ENCODE measurements at places on chromosomes 4 and X. TPM values are rescaled to one million over a fixed set of nuclear protein-coding genes. Genes with fewer than 3 reads are reported as not detected.

GRCh38 chr4:118171381-118171780, 137.1 kb downstream of the NDST3 start:
- no peak for DNase-seq

DNA sequence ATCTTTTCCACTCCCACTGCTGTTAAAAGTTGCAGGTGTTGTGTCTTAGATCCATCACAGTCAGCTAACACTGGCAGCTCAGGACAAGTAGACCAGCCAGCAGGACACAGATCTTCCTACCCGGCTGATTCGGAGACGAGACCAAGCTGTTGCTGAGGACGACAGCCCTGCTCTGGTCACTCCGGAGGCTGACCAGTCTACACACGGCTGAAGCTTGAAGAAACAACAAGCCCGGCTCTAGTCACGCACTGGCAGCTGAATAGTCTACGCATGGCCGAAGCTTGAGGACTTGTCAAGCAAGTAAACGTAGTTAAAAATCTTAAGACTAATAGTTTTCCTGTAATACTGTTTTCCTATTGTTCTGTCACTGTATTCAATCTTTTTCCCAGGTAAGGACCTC, 1.8 kb downstream of the ACOX3 start:
- no peak for DNase-seq

DNA sequence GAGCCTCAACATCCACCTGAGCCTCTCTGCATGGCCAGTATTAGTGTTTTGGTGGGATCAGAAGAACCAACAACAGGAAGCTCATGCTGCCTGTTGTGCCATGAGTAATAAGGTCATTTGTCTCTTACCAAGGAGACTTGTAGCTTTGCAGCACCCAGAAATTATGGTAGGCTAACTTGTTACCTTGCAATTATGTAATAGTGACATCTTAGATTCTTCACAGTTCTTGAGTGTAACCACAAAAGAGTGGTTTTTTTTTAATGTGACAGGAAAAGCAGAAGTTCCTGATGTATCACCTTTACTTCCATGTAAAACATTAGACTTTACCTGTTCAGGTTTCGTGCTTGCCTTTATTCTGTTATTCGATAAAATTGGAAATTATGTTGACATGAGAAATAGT, 263.9 kb upstream of the CXXC4 start:
- DNase-seq = no peak

GRCh38 chr4:153816542-153816941, 27.7 kb upstream of the SFRP2 start:
- DNase-seq = no peak

GRCh38 chr4:44025376-44026020, 423.1 kb downstream of the KCTD8 start:
- no peak for DNase-seq

- DNase-seq = no peak
Observed at GRCh38 chr4:4693258-4693657, 151.4 kb upstream of the STX18 start.

DNA sequence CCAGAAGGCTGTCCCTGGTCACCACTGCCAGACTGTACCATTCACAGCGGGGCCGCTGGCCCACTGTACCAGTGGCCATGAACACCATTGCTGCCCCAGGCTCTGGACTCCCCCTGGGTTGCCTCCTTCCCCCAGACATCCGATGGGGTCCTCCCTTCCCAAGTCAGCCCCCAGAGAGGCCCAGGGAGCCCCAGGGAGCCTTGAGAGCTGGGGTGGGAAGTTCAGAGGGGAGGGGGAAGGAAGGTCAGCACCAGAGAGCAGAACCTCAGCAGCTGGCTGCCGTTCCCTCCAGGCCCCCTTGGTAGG, 441 bp upstream of the ARHGAP4 start:
- no peak for DNase-seq

DNA sequence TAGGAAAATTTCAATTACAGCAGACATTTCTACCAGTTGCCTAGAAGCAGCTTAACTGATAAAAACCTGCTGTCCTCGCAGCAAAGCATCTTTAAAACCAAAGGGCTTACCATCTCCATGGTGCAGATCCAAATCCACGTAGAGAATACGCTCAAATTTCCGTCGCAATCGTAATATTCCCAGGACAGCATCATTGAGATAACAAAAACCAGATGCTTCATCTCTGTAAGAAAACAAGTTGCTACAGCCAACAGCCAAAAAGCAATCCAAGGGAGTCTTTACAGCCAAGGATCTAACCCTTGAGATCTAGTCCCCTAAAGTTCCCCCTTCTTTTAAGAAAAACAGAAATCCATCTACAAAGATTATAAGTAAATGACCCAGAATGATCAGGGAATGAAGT, 77.6 kb downstream of the HDAC8 start:
- DNase-seq = no peak

GRCh38 chrX:27728291-27728690, 79.5 kb upstream of the MAGEB10 start:
- no peak for DNase-seq

DNA sequence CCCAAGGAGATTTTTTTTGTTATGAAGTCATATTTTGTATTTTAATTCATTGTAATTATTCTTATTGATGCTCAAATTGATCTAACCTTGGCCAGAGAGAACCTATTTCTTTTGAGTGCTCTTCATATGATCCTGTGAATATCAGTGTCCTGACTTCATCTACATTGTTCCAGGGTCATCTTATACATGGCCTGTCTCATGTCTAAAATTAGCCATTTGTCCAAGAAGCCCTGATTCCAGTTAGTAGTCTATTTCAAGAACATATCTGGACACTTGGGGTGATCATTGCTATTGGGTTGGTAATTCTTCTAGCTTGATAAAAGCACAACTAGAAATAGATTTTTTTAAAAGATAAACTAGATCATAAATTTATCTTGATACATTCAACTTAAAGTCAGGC, 266.2 kb downstream of the SPRY1 start:
- DNase-seq = no peak

- no peak for DNase-seq
Observed at GRCh38 chr4:26985873-26986272, 125.2 kb downstream of the STIM2 start.

Gene TMPRSS11E
- total RNA-seq = not detected

Gene MAGED1
- total RNA-seq = 109 TPM

All from Calu3 (cell line).